ENCODE measurements at places on chromosomes 13 and 19. TPM values are rescaled to one million over a fixed set of nuclear protein-coding genes. Genes with fewer than 3 reads are reported as not detected.

HIF3A gene
- total RNA-seq = 235 TPM

DNA sequence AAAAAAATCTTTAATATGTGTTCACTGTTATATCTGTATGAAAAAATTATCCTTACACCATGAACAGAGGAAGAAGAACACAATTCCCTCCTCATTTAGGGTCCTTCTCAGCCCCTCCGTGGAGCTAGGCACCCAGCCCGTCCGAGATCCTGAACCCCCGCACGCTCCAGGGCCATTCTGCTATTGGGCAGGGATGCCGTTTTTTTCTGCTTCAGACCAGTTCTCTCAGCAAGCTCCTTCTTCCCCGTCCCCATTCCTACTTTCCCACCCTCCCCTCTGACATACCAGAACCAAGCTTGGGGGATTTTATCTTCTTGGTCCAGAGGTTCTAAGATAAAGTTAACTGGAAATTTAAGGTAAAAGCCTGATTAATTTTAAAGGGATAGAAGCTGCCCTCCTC, 36.2 kb downstream of the ATP12A start:
- no peak for DNase-seq

RAB3A gene
- 0.87 TPM for total RNA-seq

DNA sequence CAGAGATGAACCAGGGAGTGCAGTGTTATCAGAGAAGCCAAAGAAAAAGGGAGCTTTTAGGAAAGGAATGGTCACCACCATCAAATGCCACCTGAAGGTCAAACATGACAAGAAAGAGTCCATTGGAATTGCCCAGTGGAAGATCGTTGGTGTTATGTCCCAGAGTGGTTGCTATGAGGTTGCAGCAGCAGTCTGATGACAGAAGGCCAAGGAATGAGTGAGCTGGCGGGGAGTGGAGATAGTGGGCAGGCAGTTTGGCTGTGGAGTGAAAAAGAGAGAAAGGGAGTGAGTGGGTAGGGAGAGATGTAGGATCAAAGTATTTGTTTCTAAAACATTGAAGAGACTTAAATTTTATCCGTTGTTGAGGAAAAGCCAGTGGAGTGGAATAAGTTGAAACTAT, 117.4 kb upstream of the WASF3 start:
- no peak for DNase-seq

- no peak for DNase-seq
These were observed 521 bp upstream of the NUP58 start for GRCh38 chr13:25300861-25301346.

SOX1 gene
- total RNA-seq = not detected

DNA sequence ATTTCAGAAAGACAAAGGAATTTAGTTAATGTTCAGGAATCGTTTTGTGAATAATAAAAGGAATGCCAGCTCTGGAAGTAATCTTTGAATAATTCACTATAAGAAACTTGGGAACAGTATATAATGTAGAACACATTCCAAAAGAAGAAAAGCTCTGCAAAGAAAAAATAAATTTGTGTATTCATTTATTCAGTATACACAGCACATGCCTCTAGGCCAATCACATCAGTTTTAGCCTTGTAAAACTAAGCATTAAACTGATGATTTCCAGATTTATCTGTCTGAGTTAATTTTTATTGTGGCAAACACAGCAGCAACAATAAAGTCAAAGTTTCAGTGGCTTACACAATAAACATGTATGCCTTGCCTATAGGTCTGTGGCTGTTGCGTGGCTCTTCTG, 5.7 kb upstream of the RXFP2 start:
- DNase-seq = no peak

- DNase-seq = peak; percentile 23
These were observed 77.4 kb upstream of the PCDH8 start for GRCh38 chr13:52925775-52926285.

- peak; percentile 71 for DNase-seq
These were observed 918 bp downstream of the TMEM190 start for GRCh38 chr19:55377356-55378131.

CYP4F8 gene
- not detected for total RNA-seq

- DNase-seq = no peak
These were observed 1.4 kb downstream of the SGCG start for GRCh38 chr13:23182142-23182541.

DNA sequence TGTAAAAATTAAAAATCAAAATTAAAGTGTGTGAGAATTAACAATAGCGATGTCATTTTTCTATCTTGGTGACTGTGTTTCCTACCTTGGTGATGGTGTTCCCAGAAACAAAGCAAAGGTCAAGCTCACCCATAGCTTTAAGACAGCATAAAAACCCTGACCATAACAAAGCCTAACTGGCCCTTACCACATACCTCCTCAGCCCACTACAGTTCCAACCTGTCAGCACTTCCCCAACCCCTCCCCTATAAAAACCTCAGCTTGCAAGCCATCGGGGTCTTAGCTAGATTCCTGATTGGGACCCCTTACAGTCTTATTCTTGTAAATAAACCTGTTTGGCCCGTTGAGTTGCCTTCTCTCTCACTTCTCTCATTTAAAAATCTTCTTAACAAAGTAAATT, 484.4 kb upstream of the PCDH20 start:
- no peak for DNase-seq

TUBA3C gene
- total RNA-seq = not detected

SAFB2 gene
- total RNA-seq = 237 TPM

DNA sequence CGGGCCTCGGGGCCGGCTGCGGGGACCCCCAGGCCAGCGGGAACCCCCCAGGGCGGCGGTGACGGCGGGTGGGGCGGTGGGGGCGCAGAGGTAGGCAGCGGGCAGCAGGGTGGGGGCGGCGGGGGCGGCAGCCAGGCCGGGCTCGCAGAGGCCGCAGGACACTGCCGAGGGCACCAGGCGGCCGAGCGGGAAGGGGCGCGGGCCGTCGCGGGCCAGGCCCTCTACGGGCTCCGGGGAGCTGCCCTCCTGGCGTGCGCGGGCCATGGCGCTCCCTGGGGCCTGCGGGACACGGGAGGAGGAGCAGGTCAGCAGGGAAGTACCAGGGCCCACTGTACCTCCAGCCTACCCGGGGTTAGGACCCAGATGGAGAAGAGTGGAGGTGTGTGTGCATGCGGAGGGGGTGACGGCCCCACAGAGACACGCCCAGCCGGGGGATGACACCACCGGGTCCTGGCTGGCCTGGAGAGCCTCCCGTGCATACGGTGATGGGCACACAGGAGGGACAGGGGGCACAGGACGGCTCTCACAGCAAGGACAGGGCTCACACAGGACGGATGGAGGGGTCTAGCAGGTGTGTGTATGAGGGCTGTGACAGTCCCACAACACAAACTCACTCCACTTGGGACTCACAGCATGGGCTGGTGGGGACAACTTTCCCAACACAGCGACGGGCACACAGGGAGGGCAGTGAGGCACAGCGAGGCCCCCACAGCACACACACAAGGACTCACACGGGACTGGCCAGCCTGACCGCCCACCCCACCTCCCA, 2.6 kb downstream of the BBC3 start:
- peak; percentile 45 for DNase-seq

- DNase-seq = no peak
These were observed 309.1 kb upstream of the EDNRB start for GRCh38 chr13:78227709-78228108.

DNA sequence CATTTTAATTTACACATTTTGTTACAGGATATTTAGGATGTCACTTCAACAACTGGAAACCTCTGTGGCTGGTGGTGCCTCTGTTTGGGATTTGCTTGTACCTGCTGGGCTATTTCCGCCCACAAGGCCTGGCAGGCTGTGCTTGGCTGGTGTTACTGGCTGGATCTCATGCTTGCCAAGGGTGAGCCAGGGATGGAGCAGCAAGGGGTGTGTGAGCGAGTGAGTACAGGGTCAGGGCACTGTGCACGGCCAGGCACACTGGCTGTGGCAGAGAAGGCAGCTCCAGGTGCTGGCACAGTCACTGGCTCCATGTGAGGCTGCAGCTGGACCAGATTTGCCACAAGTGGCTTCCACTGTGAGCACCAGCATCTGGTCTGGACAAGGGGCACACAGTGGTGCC, 1254.8 kb downstream of the SLITRK5 start:
- no peak for DNase-seq

ZNF506 gene
- total RNA-seq = 66.0 TPM

- peak; percentile 22 for DNase-seq
These were observed 12.1 kb upstream of the HAS1 start for GRCh38 chr19:51735759-51736449.

- no peak for DNase-seq
These were observed 226.3 kb downstream of the SLC7A1 start for GRCh38 chr13:29369060-29369743.

DNA sequence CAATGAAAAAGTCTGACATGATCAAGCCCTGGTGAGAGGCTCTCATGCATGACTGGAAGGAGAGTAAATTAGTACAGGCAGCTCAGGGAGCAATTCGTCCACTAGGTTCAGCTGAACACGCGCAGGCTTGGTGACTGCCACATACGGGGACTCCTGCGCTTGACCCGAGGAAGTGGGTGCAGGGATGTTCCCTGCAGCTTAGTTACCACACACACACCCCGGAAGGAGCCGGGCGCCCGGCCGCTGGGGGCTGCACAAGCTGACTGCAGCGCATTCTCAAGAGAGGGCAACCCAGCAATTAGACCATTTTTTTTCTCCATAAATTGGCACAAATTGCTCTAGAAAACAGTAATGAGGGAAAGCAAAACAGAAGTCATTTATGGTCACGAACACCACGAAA, 23.0 kb upstream of the MIER2 start:
- no peak for DNase-seq

DNA sequence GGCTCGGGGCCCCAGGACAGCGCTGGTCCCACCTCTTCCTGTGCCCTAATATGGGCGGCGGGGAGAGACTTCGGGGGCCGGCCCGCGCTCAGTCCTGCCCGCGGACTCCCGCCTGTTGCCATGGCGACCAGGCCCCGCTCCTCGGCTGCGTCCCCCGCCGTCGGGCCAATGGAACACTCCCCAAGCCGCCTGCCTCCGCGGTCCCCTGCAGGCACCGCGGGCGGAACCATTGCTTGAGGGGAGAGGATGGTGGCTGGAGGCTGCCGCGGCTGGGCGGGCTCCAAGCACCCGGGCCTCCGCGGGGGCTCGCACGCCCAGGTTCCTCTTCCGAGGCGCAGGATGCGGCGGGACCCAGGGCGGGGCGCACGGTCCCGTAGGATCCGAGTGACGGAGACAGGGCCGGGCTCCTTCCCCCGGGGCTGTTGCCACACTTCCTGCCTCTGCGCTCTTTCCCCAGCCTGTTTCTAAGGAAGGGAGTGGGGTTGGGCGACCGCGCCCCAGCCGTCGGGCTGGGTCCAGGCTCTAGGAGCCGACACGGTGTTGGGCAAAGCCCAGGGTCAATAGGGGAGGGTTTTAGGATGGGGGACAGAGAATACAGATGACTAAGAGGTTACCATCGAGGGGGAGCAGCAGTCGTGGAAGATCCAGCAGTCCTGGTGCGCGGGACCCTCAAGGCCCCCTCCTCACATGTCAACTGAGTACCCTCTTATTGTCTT, 1.2 kb upstream of the JUNB start:
- peak; percentile 96 for DNase-seq

TRPC4 gene
- 9.9 TPM for total RNA-seq

DNA sequence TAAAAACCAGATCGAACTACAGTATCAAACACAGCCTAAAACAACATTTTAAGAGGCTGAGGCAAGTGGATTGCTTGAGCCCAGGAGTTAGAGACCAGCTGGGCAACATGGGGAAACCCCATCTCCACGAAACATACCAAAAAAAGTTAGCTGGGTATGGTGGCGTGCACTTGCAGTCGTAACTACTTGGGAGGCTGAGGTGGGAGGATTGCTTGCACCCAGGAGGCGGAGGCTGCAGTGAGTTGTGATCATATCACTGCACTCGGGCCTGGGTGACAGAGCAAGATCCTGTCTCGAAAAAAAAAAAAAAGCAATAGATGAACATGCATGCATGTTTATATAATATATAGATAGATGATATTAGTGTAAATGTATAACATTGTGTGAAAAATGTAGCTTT, 5.2 kb upstream of the MRPS31 start:
- no peak for DNase-seq

GRCh38 chr19:44731622-44732021, 16.9 kb upstream of the BCL3 start:
- DNase-seq = no peak

SLC6A16 gene
- not detected for total RNA-seq

ZNF439 gene
- 5.4 TPM for total RNA-seq

GRCh38 chr13:97445522-97446187, 11.7 kb downstream of the RAP2A start:
- DNase-seq = peak; percentile 18

All from stomach (tissue), 19 donors.